Hematopoietic multipotent progenitor cell treated with erythropoietin and hydrocortisone succinate and interleukin-3 and kit ligand, for 6 days (in vitro differentiated cells): ENCODE measurements at places on chromosomes 5 and 9.
A peak's percentile ranks its signal among the peaks of the same experiment; 100 is the strongest.

- DNase-seq: peak; percentile 81
Measured at GRCh38 chr5:150122158-150122510, 33.5 kb downstream of the PDGFRB start.

- DNase-seq: no peak
Measured at GRCh38 chr5:91283899-91284298, 99.2 kb downstream of the ARRDC3 start.

DNA sequence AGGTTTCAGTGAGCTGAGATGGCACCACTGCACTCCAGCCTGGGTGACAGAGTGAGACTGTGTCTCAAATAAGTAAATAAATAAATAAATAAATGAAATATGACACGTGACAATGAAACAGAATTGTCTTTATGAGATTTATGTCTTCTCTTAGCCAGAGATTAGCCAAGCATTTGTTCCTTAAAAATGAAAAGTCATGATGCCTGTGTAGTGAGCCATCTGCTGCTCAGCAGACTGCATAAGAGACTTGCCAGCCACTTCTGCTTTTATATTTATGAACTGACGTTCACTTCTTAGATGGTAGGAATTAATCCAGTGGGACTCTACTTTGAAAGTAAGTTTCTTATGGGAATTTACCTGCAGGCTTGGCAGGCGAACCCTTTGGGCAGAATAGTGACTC, 227.4 kb downstream of the NR3C1 start:
- DNase-seq: peak; percentile 51

DNA sequence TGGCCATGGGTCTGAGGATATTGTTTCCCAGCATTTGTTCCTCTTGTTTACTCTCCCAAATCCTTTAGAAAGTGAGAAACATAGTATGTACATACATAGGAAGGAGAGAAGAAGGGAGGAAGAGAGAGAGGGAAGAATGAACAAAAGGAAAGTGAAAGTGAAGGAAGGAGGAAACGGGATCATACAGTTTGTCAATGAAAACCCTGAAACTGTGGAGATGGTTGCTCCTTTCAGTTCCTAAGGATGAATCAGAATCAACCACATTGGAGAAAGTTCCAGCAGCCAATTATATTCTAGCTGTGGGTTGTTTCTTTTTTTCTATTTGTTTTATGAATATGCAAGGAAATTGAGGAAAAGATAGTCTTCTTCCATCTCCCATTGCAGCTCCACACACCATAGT, 396.5 kb downstream of the MLLT3 start:
- no peak for DNase-seq

- DNase-seq: peak; percentile 13
Measured at GRCh38 chr5:76223696-76224095, 140.5 kb downstream of the SV2C start.

DNA sequence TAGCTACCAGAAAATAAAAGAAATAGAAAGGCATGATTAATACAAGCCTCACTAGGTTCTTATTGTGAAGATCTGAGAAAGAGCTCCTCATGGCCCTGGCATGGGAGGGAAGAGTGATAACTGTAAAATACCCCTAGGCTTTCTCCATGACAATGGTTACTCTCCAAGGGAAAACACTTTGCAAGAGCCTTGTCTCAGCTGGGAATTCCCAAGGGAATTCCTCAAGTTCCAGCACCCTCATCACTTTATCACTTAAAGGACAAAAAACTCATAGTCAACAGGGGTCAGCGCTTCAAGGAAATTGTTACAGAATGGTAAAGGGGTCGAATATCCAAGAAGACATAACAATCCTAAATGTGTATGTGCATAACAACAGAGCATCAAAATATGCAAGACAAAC, 21.2 kb downstream of the SYK start:
- DNase-seq: no peak

GRCh38 chr9:135230817-135231520, 143.5 kb downstream of the OLFM1 start:
- no peak for DNase-seq

- peak; percentile 78 for DNase-seq
Measured at GRCh38 chr9:110623462-110624025, 44.0 kb upstream of the SVEP1 start.

DNA sequence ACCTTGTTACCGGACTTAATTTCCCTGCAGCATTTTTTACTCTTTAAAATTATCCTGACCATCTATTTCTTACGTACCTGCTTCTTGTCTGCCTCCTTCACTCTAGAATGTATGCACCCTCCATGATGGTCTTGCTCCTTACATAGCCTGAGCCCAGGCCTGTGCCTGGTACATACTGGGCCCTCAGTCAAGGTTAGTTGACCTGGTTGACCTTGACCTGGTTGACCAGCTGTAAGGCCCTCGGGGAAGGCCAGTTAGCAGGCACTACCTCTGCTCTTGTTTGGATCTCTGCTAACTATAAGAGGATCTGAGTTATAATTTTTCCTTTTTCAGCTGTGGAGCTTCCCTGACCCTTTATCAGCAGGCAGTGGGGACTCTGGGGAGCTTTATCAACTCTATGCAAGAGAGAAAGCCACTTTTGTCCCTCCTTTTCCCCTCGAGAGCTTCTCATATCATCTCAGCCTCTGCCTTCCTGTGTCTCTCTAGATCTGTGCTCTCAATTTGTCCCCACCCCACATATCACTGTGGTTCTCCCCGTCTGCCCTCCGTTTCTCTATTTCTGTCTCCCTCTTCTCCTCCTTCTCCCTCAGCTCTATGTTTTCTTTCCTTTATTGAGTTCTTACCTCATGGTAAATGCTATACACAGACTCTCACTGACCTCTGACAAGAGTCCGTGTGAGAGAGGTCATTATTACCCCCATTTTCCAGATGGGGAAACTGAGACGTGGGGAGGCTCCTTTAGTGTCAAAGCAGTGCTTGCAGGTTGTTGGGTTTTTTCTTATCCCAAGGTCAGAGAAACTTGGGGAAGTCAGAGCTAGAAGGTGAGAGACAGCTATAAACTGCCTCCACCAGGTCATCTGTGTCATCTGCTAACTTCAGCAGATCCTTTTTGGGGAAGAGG, 28.6 kb downstream of the SPRY4 start:
- DNase-seq: peak; percentile 63

DNA sequence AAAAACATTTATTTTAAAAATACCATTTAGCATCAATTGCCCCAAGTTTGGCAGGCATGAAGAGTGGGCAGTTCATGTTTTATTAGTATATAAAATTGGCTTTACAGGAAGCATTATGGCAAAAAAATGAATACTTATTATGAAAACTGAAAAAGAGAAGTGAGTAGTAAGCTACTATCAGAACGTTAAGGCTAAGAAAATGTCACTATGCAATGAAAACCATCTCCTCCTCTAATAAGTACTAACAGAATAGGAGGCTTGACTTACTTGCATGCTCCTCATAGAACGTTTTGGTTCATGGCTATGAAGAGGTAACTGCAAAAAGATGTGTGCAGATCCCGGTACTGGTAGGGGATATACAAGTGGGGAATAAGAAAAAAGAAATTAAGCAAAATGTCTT, 23.6 kb downstream of the TICAM2 start:
- no peak for DNase-seq

GRCh38 chr9:78073722-78074121, 42.1 kb upstream of the GNAQ start:
- no peak for DNase-seq

GRCh38 chr9:121399883-121400607, 30.0 kb upstream of the STOM start:
- peak; percentile 91 for DNase-seq
